ENCODE measurements at places on chromosomes 5 and 9.

- no peak for DNase-seq
Observed at GRCh38 chr5:115209279-115209678, 39.6 kb upstream of the TRIM36 start.

DNA sequence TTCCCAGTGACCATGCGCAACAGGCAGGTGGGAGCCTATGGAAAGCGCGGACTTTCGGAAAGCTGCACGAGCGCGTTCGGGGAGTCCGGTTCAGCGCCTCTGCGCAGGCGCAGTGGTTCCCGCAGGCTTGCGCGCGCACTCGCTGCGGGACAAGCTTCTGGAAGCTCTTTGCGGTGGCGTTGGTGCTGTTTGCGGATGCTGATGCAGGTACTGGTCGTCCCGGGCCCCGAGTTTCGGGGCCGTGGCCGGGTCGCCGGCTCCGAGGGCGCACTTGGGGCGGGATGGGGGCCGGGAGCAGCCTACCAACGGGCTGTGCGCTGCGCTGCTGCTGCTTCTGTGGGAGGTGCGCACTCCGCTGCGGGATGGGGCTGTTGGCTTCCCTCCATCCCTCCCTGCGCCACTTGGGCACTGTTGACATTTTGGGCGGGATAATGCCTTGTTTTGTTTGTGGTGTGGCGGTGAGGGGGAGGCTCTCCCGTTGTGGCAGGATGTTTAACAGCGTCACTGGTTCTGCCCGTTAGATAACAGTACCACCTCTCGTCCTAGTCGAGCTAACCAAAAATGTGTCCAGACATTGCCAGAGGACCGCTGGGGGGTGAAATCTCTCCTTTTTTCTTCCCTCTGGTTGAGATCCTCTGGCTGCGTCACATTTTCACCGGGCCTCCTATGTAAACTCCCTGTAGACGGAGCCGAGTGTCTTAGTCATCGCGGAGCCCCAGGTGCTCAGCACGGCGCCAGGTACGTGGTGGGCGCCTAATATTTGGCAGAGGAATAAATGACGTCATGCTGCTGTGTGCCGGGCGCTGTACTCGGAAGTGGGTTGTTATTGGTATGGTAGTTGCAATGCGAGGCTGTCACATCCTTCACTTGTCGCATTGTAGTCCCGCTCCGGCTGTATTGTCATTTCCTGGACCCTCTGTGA, at the start of gene ZNF483:
ZNF483 (plus strand) TSS at position 124 of the 922 bp plus-strand sequence. CDS start 2,217 bp downstream, outside the sequence.
- peak; percentile 84 for DNase-seq

DNA sequence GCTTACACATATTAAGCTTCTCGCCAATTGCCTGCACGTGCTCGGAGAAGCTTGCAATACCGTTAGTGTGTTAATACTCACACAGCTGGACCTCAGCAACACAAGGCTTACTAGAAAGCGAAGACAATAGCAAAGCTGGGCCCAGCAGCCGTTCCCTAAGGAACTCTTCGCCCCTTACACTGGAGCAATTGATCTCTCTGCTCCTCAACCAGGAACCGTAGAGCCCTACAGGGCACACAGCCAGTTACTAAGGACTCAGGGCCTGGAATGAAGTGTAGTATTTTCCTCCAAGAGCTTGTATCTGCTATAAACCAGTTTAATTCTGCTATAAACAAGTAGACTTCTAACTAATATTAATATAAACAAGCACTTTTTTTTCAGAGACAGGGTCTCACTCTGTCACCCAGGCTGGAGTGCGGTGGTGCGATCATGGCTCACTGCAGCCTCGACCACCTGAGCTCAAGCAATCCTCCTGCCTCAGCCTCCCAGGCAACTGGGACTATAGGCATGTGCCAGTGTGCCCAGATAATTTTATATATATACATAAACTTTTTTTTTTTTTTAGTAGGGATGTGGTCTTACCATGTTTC, 67.0 kb upstream of the SIMC1 start:
- no peak for DNase-seq

- DNase-seq: no peak
Observed at GRCh38 chr9:19409401-19410194, 789 bp downstream of the ACER2 start.

- DNase-seq: no peak
Observed at GRCh38 chr5:170545811-170546210, 42.0 kb downstream of the KCNIP1 start.

DNA sequence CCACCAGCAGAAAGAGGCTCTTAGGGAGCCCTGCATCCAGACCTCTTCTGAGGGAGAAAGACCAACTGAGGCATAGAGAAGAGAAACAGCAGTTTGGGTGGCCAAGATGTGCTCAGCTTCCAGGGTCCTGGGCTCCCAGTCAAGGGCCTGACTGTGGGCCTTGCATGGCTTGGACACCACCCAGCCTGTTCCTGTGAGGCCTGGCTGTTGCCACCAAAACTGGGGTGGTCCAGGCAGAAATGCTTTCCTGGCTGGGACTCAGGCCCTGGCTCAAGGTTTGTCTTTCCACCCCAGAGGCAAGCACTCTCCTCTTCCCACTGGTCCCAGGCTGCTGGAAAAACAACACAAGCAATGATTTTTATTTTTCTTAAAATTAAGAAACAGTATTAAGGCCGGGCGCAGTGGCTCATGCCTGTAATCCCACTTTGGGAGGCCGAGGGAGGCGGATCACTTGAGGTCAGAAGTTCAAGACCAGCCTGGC, 13.3 kb downstream of the MYOZ3 start:
- DNase-seq: no peak

- no peak for DNase-seq
Observed at GRCh38 chr5:11334404-11334803, 569.8 kb downstream of the CTNND2 start.

DNA sequence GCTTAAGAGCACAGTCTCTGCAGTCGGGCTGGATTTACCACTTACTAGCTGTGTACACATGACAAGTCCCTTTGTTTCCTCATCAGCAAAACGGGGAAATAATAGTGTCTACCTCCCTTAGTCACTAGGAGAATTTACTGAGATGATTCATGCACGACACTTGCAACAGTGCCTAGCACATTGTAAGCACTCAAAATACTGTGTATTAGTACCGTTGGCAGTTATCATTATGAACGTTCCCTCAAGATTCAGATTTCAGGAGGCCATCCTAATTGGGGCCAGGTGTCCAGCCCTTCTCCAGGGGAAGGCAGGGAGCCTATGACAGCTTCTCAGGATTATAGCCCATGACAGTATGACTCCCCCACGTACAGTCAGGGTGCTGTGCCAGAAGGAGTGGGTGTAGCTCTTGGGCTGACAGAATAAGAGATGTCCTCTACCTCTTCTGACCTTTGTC, 164.3 kb downstream of the DOCK2 start:
- no peak for DNase-seq

DNA sequence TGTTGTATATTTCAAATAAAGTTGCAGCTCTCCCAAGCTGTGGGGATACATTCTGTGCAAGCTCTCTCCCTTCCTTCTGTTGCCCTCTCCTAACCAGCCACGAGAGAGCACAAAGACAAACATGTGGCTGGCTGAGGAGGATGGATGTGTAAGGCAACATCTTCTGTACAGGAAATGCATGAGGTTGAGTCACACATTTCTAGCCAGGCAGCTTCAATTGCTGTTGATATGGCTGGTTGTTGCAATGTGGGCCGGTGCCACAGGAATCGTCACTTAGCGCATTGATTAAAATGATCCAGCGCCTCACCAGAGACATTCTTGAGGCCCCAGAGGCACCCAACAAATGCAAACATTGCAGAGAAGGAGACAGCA, 207.1 kb downstream of the ICE1 start:
- no peak for DNase-seq

DNA sequence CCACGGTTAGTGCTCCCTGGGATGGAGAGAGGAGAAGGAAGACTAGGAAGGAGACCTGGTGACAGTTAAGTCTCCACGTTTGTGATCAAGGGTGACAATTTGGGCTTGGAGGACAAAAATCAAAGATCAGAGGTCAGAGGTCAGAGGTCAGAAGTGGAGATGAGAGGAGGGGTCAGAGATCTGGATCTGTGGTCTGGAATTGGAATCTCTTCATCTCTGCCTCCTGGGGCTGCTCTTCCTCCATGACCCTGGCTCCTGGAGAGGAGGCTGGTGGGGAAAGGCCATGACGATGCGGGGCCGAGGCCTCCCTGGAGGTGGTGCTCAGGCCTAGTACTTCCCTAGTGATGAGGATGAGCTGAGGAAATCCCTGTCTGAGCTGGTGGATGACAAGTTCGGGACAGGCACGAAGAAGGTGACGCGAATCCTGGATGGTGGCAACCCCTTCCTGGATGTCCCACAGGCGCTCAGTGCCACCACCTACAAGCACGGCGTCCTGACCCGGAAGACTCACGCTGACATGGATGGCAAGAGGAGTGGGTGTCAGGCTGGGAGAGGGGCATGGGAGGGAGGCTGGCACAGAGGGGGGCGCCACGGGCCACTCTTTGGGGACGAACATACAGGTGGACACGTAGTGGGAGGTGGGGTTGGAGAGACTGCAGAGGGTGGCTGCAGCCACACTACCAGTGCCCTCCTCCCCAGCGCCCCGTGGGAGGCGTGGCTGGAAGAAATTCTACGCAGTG, 41.0 kb downstream of the PSD2 start:
- DNase-seq: no peak

Measured in posterior cingulate gyrus (tissue), 11 donors.